ENCODE measurements at places on chromosomes 1 and 21.

DNA sequence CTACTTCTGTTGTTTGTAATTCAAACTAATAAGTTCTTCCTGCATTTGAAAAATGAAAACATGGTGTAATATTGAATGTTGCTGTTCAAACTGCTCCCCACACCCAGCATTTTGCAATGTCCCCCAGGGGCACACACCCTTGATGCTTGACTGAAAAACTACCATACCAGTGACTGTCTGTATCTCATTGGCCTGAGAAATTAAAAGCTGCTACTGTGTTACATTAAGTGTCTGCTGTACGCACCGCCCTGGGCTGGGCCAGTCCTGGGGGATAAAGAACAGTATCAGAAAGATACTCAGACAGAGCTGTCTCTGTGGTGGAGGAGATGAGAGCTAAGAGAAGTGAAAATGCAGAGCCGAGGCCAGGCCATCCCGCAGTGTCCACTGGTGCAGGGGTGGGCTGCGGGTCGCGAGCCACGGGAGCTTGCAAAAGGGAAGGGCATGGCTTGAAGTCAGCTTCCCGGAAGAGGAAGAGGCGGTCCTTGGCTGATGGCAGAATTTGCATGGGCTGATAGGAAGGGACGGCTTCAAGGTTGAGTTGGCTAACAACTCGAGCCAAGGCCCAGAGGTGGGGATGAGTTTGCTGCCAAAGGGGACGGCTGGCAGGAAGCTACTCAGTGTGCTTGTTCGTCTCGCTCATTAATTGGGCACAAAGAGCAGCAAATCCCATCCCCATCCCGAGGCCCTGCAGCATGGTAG is 329.8 kb upstream of the VAMP3 start:
- no peak for DNase-seq

- no peak for DNase-seq
These were observed 85.6 kb upstream of the ARHGEF16 start for GRCh38 chr1:3368711-3369445.

- DNase-seq: peak; percentile 28
These were observed 82.3 kb downstream of the FCRL5 start for GRCh38 chr1:157469752-157470675.

DNA sequence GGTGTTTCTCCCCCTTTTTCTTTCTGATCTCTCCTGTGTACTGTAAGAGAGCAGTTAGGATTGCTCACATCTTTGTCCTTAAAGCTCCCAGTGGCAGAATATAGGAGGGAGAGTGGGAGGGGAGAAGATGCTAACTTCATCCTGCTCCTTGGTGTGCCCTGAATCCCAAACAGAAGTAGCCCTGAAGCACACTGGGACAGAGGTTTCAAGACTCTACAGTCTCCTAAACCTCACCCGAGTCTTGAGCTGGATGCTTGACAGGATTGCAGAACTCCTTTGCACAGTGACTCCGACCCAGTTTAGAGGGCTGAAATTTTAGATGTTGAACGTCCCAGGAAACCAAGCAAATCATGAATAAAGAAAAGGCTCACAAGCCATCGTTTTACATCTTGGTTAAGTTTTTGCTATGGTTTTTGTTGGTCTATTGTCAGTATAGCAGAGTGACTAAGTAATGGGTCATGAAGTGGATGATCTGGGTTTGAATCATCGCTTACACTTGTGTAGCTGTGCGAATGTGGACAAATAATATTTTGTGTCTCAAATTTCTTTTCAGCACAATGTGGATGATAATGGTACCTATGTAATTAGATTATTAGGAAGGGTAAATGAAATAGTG is 37.5 kb downstream of the XCL2 start:
- DNase-seq: no peak

DNA sequence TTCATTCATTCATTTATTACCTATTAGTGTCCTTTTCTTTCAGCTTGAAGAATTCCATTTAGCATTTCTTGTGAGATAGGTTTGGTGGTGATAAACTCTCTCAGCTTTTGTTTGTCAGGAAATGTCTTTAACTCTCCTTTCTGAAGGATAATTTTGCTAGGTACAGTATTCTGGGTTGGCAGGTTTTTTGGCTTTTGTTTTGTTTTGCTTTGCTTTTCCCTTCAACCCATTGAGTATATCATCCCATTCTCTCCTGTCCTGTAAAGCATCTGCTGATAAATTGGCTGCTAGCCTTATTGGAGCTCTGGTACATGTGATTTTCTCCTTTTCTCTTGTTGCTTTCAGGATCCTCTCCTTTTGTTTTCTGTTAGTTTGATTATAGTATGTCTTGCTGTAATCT is 47.0 kb upstream of the RGS4 start:
- no peak for DNase-seq

- DNase-seq: peak; percentile 85
These were observed 12.5 kb downstream of the CHML start for GRCh38 chr1:241627453-241628259.

- no peak for DNase-seq
These were observed 465.2 kb downstream of the NCAM2 start for GRCh38 chr21:21463456-21463855.

- DNase-seq: no peak
These were observed 119.9 kb upstream of the LHX8 start for GRCh38 chr1:75014250-75014649.

GRCh38 chr1:241355311-241356010 is 1.5 kb downstream of the RGS7 start:
- DNase-seq: no peak

DNA sequence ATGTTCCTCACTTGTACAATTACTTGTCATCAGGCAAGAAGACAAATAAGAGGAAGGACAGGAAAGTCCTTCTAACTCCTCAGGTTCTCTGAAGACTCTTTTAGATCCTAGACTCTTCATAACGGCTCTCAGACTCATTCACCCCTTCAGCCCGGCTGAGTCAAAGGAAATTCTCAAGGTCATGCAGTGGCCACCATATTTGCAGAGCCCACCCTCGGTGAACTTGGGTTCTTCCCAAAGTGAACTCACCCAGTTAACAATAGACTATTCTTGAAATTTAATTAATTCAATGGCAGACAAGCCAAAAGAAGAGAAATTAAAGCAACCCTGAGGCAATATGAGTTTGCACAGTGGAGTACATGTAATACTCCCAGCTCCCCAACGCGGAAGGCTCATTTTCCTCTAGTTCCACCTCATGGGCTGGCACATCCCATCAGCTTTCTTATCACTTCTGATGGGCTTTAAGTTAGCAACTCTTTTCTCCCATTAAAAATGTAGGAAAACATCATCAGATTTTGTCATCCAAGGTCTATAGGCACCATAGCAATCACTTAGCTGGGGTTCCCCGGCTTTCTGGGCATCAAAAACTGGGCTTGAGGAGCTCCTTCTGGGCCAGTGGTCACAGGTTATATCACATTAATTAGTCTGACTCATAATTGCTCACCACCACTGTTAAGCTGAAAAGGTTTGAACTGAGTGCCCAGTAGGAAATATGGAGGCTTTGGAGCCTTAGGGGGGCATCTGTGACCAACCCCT is 27.8 kb upstream of the TIAM1 start:
- DNase-seq: no peak

GRCh38 chr1:50332941-50333594 is 90.2 kb downstream of the DMRTA2 start:
- peak; percentile 71 for DNase-seq

GRCh38 chr1:24490101-24490781 is 12.4 kb upstream of the RCAN3 start:
- no peak for DNase-seq

DNA sequence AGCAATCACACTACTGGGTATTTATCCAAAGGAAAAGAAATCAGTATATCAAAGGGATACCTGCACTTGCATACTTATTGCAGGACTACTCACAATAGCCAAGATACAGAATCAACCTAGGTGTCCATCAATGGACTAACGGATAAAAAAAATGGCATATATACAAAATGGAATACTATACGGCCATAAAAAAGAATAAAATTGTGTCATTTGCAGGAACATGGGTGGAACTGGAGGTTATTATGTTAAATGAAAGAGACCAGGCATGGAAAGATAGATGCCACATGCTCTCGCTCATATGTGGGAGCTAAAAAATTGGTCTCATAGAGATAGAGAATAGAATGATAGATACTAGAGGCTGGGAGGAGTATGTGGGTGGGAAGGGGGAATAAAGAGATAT is 29.3 kb upstream of the CAP1 start:
- DNase-seq: no peak

DNA sequence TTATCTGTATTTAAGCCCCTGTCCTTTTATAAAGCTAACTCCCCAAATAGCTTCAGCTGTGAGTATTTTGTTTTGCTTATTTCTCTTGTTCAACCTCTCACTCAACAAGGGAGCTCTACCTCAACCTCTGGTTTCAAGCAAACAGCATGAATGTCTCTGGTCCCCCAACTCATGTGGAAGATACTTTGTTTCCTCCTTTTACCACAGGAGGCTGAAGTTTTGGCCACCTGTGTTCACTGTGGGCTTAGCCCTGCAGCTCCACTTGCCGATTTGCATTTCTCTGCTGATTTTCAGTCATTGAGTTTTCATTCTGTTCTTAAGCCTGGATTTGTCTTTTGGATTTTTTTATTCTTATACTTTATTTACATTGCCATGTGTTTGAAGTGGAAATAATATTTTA is 613.1 kb downstream of the USP25 start:
- DNase-seq: no peak

DNA sequence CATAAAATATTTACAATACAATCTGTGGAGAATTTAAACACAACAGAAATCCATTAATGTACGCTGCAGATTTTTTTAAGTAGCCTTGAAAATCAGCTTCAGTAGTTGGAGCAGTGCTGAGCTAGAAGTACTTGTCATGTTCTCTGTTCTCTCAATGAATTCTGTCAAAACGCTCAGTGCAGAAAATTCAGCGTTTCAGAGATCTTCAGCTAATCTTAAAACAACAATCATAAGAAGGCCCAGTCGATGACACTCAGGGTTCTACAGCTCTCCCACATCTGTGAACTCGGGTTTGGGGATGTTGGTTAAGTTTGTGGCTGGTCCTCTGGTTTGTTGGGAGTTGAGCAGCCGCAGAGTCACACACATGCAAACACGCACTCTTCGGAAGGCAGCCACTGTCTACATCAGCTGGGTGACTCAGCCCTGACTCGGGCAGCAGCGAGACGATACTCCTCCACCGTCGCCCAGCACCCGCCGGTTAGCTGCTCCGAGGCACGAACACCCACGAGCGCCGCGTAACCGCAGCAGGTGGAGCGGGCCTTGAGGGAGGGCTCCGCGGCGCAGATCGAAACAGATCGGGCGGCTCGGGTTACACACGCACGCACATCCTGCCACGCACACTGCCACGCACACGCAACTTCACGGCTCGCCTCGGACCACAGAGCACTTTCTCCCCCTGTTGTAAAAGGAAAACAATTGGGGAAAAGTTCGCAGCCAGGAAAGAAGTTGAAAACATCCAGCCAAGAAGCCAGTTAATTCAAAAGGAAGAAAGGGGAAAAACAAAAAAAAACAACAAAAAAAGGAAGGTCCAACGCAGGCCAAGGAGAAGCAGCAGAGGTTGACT is 161.2 kb downstream of the RUNX1 start:
- peak; percentile 85 for DNase-seq

DNA sequence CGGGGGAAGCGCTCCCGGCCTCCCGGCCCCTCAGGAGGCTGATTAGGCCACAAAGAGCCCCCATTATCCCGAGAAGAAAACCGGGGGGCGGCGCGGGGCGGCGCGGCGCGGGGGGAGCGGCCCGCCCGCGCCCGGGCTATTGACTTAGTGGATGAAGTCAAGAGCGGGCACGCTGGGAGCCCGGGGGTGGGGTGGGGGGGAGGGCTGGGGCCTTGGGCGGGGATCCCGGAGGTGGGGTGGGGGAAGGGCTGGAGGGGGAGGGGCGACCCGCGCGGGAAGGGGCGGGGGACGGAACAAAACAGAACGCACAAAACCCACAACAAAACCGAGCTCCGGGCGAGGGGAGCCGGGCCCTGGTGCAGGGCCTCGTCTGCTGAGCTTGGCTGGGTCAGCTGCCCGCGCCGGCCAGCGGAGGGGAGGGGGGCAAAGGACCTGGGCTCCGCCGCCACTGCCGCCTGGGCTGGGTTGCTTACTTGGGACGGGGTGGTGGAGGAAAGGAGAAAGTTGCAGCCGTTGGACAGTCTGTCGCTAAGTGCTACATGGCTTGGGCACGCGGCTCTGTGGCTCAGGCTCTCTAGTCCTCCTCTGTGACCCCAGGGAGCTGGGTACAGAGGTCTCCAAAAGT is 16.3 kb downstream of the PAX7 start:
- DNase-seq: no peak

GRCh38 chr1:19425646-19426239 is 59.6 kb downstream of the CAPZB start:
- DNase-seq: no peak

DNA sequence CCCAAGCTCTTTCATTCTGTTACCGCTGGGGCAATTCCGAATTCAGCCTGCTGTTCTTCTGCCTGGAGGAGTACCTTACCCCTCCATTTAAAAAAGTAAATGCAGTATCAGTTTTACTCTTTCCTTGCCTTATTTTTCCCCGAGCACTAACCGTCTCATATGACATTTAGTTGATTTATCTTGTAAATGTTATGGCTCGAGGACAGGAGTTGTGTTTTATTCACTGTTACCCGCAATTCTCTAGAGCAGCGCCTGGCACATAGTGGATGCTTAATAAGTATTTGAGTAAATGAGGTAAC is 425 bp upstream of the TADA1 start:
- DNase-seq: no peak

DNA sequence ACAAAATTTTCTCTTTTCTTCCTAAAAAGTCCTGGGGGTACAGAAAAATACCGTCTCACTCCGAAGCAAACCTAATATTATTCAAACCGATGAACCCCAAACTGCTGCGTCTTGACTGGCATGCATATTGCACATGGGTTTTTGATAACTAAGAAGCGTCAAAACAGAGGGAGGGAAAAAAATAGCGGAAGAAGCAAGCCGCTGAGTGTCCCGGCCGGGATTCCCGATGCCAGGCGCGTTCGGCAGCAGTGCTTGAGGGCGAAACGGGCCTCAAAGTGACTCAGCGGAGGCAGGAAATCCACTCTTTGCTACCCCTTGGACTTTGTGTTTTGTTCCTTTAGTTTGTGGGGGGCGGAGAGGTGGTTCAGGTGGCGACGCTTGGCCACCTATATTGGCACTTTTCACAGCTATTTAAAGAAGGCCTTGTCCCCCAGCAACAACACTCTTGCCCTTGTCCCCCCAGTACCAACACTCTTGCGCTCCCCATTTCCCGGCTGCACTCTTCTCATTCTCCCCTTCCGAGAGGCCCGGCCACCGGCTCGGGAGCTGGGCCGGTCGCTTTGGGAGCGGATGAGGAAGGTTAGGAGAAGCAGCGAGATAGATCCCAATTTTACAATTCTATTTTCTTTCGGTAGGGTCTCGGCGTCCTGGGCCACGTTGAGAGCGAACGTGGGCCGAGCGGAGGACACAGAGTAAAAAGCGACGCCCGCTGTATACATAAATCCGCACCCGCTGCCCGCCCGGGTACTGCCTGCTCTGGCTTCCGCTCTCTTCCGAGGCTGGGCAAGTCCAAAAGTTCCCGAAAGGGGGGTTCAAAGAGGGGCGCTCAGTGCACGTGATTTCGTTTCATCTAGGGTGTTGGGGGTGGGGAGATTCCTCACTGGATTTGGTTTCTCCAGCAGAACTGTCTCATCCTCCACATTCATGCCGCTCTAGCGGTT is 2.5 kb downstream of the LMX1A start:
- no peak for DNase-seq

- DNase-seq: no peak
These were observed 180.6 kb upstream of the C1orf105 start for GRCh38 chr1:172239901-172240300.

Measured in hematopoietic multipotent progenitor cell treated with erythropoietin and hydrocortisone succinate and interleukin-3 and kit ligand, for 4 days (in vitro differentiated cells).